ENCODE measurements at places on chromosomes 1 and 21.

- no peak for DNase-seq
Observed at GRCh38 chr1:162187687-162188276, 118.3 kb downstream of the NOS1AP start.

DNA sequence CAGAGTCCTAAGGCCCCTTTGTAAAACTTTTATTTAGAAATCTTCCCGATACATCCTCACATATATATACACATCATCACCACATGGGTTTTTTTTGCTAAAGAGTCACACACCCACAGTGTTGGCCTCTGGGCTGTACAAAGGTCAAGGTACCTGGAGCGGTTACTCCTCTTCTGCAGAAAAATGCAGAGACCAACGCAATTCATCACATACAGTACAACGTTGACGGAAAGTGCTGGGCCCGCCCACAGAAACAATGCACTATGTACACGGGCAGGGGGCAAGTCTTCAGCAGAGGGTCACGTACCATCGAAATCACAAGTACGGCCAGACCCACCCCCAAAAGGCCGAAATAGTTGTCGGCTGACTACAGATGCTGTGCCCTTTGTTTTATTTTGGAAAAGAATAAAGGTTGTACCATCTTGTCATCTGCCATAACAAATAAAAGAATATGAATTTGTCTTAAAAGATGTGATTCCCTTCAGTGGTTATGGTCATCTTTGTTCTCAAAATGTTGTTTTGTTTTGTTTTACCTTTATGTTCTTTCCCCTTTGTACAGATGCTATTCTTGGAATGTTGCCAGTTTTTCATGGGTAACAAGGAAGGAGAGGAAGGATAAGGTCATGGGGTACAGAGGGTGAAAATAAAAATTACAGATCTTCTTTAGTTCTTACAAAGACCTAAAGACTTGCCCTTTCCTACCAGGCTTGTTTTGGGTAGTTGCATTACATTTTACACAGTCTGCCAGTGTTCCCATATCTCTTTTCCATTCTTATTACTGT lies 15.6 kb downstream of the TAL1 start:
- no peak for DNase-seq

DNA sequence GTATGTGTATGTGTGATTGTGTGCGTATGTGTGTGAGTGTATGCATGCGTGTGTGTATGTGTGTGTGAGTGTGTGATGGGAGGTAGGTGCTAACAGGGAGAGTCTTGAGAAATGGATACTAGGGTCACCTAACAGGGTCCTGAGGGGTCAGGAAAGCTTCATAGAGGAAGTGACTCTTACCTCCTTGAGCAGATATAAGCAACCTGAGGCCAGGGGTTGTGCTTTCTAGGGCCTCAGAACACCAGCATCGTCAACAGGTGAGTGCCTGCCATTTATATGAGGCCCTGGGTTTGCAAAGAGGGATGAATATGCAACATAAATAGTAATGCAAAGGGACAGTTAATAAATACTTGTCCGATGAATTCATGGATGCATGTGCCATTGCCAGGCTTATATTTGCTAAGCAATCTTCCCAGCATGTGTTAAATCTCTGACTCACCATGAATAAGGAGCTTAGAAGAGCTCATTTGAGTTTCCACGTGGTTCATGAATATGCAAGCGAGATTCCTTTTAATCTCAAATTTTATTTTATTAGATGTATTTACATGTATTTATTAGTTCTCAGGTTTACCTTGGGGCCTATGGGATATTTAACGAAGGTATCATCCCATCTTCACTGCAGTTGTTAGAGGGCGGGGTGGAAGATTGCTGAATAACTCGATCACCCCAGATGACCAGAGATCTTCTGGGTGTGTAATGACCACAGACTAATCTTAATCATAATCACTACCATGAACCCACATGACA lies 438.3 kb downstream of the CAMTA1 start:
- peak; percentile 68 for DNase-seq

DNA sequence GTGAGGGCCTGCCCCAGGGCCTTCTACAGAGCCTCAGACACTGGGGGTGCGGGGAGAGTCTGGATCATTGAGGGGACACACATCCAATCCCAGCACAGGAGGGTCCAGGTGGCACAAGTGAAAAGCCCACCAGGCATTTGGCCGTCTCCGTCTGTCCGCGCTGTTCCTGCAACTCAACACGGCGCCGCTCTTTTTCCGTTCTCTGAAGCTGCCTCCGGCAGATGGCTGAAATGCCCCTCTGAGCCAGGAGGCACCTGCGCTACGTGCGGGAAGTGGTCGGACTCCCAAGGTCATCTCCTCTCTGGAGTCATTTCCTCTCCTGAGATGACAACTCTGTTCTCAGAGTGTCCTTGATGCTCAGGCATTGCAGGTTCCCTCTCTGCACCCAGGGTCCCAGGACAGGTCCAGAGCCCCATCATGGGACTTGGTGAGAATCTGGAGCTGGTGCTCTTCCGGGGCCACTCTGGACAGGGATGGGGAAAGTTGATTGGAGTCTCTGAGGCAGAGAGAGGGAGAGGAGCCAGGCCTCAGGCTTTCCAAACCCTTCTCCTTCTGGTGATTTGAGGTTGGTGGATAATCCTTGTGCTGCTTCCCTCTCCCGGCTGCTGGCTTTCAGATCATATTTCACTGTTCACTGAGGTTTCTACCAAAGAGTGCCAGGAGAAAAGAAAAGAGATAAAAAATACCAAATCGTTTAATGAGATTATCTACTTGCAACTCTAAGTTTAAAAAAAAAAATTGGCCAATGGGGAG lies 14.0 kb upstream of the MIXL1 start:
- no peak for DNase-seq

GRCh38 chr1:94310570-94311270 lies 73.3 kb upstream of the ARHGAP29 start:
- no peak for DNase-seq

DNA sequence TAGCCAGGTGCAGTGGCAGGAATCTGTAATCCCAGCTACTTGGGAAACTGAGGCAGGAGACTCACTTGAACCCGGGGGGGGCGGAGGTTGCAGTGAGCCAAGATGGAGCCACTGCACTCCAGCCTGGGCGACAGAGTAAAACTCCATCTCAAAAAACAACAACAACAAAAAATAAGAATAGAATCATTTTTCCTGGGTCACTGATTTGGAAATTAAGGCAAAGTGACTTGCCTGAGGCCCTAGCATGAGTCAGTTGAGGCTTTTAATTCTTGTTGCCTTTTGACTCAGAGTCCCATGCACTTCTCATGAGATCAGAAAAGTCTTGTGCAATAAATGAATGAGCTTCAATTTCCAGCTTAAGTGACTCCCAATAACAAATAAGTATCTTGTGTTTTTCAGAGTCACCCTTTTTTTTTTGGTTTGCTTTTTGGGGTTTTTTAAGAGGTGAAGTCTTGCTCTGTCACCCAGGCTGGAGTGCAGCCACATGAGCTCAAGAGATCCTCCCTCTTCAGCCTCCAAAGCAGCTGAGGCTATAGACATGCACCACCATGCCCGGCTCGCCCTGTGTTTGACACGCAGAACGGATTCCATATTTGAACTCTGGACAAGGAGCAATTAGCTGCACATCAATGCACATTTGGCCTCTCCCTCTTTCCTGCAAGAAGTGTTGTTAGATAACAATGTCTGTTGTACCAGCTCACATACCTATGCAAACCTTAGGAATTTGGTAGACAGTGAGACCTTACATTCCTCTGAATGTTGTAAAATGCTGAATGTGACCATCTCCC lies 3.4 kb upstream of the PLEKHM2 start:
- peak; percentile 46 for DNase-seq

DNA sequence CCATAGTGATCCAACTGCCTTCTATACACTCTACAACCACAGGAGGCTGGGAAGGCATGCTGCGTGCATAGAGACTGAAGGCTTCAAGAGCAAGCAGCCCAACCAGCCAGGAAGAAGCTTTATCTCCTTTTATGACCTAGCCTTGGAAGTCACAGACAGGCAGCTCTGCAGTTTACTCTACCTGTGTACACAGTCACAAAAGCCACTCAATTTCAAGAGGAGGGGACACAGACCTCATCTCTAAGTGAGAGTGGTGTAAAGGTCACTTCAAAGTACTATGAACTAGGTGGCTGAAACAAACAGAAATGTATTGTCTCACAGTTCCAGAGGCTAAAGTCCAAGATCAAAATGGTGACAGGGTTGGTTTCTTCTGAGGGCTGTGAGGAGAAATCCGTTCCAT lies 69.6 kb upstream of the GJB5 start:
- no peak for DNase-seq

GRCh38 chr1:51636764-51637522 lies 20.1 kb downstream of the OSBPL9 start:
- no peak for DNase-seq

DNA sequence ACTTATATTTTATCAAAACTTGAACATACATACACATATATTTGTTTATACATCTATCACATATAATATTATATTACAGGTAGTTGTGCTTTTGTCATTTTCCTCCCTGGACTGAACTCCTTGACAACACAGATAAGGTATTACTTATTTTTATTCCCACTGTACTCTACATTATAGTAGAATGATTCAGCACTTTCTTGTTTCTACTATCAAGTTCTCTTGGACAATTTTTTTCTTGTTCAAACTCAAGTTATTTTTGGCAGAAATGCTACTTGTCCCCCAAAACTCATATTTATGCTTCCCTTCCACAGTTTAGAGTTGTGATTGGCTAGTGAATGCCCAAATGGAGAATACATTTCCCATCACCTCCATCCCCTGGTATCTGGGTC lies 10.8 kb upstream of the PTPRC start:
- DNase-seq: no peak

DNA sequence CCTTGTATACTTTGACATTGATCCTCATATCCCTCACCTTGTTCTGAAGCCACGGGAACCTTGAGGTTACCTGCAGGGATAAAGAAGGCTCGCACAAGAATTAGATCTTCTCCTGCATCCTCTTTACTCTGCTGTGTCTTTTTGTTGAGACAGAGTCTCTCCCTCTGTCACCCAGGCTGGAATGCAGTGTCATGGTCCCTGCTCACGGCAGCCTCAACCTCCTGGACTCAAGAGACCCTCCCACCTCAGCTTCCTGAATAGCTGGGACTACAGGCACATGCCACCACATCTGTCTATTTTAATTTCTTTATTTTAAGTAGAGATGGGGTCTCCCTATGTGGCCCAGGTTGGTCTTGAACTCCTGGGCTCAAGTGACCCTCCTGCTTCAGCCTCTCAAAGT lies 134.7 kb downstream of the PTPRC start:
- no peak for DNase-seq

DNA sequence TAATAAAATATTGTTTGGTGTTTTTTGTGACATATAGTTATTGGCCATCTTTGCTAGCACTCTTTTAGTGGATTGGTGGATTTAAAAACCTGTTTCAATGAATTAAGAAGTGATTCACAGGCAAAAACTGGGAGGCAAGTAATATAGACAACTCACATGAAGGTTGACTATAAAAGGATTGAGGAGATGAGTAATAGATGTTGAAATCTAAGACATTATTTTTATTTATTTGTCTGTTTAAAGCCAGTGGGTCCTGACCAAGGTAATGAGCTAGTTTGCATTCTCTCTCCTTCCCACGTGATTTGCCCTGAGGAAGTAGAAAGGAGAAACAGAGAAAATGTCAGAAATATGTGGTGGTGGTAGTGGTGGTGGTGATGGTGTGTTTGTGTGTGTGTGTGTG lies 351.5 kb upstream of the ZP4 start:
- DNase-seq: no peak

GRCh38 chr1:69993810-69994209 lies 211.6 kb downstream of the LRRC40 start:
- DNase-seq: no peak

DNA sequence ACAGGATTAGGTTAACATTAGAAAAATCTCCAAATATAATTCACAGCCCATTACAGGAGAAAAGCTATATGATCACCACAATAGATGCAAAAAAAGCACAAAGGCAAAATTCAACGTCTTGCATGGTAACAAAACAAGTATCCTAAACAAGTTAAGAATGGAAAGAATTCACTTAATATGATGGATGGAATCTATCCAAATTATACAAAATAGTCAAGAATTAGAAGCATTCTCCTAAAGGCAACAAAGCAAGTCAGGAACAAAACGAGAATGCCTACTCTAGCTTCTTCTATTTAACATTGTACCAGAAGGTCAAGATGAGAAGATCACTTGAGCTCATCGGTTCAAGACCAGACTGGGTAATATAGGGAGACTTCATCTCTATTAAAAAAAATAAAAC lies 442.8 kb downstream of the SETD4 start:
- no peak for DNase-seq

DNA sequence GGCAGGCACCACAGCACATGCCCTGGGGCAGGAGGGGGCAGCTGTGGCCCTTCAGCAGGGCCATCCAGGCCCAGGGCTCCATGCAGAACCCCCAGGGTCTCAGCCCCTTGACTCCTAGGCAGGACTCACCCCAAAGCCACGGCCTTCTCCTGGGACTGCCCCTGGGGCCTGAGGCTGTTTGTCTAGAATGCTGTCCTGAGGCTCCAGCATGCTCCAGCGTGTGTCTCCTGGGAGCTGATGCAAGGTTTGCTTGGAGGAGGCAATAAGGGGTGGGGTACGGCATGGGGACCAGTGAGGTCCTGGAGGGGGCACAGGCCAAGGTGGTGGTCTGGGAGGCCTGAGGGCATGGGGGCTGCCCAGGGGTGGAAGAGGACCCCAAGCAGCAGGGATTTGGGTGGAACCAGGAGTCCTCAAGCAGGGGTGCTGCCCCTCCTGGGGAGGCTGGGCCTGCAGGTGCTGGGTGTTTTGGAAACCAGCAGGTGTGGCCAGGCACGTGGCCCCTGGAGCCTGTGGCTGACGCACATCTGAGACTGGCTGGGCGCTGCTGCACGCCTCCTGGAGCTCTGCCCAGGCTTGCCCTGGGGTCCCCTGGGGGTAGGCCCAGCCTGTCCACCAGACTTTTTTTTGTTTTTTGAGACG lies 7.8 kb upstream of the CALML6 start:
- DNase-seq: no peak

GRCh38 chr1:203362720-203363025 lies 11.8 kb upstream of the FMOD start:
- DNase-seq: no peak

DNA sequence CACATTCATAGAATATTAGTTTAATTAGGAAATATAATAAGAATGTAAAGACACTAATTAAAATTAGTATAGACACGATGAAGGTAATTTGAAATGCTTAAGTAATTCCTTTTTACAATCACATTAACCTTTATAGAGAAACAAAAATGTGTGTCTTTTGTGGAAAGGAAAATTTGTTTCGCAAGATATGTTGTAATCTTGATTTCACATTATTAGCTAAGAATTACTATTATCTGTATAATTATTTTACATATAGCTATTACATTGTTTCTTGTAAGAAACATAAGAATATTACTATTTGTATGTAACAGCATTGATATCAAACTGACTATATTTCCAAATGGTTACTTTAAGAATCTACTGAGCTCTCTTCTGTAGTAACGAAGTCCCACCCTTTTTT lies 111.2 kb downstream of the PTPRC start:
- no peak for DNase-seq

DNA sequence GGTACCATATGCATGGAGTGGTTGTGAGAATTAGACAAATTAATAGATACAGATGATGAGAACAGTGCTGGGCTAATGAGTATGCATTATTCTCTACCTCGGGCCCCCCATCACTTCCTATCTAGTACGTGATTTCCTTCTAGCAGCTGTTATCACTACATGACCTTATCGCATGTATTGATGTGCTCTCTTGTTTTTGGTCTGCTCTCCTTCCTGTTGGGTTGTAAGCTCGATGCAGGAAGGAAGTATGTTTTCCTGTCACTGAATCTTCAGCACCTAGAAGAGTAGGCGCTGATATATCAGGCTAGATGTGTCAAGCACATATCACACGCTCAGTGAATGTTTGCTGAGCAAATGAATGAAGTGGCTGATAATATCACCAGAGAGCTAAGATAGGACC lies 43.9 kb upstream of the IFNAR2 start:
- no peak for DNase-seq

GRCh38 chr21:45976701-45977311 lies 4.8 kb upstream of the COL6A1 start:
- DNase-seq: no peak

All from fibroblast of skin of left biceps (primary cell).